Amniotic epithelial cell (primary cell): ENCODE measurements at places on chromosomes 3 and 15.
A peak's percentile ranks its signal among the peaks of the same experiment; 100 is the strongest.

DNA sequence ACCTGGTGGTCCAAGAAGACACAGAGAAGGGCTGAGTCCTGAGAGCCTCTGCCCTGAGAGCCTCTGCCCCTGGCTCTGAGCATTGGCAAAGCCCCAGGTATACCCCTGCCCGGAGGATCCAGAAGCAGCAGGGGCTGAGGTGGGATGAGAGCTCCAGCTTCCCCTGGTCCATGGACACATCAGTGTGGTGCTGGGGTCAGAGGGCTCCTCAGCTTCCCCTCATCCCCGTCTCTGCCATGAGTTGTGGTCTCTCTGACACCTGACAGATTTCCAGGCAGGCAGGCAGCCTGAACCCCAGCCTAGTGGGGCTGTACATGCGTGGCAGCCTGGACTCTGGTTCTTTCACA lies 3.5 kb upstream of the KLF15 start:
- DNase-seq = no peak

DNA sequence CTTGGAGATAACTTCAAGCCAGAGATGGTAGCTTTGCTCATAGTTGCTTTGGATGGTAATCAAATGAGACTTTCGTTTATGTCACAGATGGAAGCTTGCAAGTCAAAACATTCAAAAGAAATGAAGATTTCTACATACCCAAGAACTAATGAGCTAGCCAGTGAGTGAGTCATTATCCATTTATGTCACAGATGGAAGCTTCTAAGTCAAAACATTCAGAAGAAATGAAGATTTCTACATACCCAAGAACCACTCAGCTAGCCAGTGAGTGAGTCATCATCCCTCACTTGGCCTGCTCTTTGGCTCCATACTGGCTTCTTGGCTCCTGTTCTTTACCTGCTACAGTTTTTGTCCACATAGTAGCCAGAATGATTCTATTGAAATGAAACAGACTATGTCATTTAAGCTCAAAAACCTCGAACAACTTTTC lies 559.8 kb upstream of the CBLB start:
- DNase-seq = peak; percentile 99

DNA sequence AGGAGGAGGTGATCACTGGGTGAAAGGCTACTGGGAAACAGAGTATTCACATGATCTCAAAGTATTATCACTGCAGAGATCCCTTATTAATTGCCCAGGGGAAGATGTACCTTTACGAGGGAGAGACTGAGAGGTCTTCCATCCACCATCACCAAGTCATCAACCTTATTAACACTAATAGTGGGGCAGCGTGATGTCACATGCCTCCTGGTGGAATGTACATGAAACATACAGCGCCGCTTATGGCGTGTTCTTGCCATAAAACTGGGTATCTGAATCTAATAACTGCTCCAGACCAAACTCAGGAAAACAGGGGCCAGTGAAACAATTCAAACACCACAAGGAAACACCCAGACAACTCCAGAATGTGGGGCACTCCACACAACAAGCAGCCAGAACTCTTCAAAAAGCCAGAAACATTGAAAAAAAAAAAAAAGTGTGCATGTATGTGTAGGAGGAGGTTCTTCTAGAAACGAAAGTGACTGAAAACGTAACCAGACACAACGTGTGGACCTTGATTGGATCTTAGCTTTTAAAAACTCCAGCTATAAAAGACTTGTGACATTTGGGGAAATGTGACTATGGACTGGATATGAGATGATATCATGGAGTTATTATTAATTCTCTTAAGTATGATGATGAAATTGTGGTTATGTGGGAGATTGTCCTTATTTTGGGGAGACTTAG lies 4.6 kb downstream of the STIMATE start:
- peak; percentile 25 for DNase-seq

DNA sequence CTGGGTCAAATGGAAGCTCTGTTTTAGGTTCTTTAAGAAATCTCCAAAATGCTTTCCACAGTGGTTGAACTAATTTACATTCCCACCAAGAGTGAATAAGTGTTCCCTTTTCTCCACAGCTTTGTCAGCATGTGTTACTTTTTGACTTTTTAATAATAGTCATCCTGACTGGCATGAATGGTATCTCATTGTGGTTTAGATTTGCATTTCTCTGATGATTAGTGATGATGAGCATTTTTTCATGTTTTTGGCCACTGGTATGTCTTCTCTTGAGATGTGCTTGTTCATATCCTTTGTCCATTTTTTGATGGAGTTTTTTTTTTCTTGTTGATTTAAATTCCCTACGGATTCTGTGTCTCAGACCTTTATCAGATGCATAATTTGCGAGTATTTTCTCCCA lies 745.0 kb upstream of the BCHE start:
- DNase-seq = peak; percentile 36

DNA sequence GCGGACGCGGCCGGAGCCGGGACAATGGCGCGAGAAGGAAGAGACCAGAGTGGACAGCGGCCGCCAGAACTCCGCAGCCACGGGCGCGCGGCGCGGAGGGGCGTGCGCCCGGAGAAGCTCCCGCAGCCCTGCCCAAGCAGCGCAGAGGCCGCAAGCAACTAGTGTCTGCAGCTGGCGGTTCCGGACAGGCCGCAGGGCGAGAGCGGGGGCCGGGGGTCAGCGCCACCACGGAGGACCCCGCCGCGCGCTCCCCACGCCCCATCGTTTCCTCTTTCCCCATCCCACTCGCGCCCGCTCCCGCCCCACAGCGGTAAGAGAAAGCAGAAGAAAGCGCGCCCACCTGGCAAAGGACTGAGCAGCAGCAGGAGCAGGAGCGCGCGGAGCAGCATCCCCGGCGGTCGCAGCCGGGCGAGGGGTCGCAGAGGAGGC lies 440 bp downstream of the PRTG start:
- DNase-seq = peak; percentile 17

DNA sequence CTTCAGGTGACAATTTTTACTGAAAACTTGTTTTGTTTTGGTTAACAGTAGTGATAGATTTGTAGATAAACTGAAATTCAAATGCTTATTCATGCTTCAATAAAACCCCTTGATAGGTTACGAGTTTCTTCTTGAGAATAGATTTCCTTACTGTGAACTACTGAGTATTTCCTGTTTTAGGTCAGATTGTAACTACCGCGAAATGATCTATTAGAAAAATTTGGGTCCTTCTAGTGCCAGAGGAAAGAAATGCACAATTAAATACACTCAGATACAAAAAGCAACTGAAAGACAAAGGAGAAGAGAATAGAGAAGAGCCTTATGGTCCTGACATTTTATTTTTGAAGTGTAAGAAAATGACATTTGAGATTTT lies 251.7 kb upstream of the TBL1XR1 start:
- no peak for DNase-seq

DNA sequence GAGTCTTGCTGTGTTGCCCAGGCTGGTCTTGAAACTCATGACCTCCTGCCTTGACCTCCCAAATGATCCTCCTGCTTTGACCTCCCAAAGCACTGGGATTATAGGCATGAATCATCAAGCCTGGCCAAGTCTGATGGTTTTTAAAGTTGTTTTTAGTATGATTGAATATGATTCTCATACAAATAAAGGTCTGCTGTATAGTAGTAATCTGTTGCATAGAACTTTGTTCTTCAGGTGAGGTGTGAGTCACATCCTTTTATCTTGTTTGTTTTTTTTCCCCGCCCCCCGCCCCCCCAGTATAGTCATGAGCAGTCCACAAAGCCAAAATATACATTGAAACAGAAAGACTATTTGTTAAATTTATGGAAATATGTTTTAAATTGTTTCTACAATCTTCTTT lies 39.0 kb downstream of the UBE2E2 start:
- DNase-seq = no peak

GRCh38 chr3:46334741-46335478 lies 19.0 kb upstream of the CCR2 start:
- DNase-seq = peak; percentile 70

- DNase-seq = peak; percentile 70
Observed at GRCh38 chr15:30991255-30992235, at the start of gene MTMR10. MTMR10 (minus strand) TSS chr15:30991628; CDS start chr15:30991506, 122 bp downstream.

DNA sequence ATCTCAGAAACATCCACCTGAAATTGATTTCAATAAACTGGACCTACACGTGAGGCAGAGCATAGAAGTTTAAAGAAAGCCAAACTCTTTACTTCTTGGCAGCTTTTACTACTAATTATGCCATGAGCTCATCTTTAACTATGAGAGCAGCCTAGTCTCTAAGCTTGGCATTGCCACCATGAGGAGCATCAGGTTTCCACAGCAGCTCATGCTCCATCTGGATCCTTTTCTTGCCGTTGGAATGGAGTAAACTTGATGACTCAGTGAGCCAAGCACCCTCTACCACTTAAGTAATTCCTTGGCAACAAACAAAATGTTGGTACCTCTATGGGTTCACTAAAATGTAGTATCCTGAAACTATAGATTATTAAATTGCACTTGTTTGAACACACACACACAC lies 583.2 kb downstream of the EPHA3 start:
- DNase-seq = peak; percentile 30

DNA sequence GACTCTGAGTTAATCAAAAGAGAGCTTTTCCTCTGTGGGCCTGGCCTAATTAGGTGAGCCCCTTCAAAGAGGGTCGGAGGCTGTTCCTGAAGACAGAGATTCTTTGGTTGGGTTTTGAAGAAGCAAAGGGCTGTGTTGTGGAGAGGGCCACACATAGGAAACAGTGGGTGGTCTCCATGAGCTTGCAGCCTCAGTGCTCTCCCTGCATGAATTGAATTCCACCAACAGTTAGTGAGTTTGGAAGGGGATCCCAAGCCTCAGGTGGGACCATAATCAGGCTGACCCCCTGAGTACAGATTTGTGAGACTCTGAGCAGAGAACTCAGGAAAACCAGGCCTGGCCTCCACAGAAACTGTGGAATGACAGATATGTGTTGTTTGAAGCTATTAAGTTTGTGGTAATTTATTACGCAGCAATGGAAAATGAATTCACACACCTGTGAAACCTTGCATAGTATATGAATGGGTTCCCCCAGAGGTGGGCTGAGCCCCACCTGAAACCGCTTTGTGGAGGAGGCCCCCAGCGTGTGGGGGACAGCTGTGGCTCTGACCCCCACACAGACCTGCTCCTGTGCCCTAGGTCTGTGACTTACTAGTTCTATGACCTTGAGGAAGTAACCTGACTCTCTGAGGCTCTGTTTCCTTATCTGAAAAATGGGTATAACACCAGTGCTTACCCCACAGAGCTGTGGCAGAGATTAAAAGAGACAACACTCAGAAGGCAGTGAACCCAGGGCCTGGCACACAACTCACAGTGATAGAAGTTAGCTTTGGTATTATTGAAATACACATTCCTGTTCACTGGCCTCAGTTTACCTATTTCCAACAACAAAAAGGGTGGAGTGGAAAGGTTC lies 431.3 kb downstream of the FOXP1 start:
- no peak for DNase-seq

GRCh38 chr3:173191611-173192010 lies 50.6 kb upstream of the SPATA16 start:
- no peak for DNase-seq

DNA sequence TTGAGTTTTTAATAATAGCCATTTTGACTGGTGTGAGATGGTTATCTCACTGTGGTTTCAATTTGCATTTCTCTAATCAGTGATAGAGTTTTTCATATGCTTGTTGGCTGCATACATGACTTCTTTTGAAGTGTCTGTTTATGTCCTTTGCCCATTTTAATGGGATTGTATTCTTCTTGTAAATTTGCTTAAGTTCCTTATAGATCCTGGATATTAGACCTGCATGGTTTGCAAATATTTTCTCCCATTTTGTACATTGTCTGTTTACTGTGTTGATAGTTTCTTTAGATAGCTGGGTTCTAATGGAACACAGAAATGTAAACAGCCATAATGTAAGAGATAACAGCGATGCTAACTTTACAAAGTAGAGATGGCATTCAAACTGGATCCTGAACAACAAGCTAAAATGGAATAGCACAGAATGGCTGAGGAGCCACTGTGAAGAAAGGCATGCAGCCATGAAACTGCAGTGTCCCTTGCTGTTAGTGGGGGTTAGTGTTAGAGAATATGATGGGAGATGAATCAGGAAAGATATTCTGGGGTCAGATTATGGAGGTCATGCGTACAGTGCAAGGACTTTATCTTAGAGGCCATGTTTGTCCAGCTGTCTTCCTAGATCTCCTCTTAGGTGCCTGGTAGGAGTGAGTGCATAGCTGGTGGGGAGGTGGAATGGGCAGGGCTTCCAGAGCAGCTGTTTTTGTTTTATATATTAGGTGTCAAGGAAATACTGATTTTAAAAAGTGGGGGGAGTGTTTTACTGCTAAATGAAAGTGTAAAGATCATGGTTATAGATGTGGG lies 48.1 kb downstream of the BBS4 start:
- no peak for DNase-seq

DNA sequence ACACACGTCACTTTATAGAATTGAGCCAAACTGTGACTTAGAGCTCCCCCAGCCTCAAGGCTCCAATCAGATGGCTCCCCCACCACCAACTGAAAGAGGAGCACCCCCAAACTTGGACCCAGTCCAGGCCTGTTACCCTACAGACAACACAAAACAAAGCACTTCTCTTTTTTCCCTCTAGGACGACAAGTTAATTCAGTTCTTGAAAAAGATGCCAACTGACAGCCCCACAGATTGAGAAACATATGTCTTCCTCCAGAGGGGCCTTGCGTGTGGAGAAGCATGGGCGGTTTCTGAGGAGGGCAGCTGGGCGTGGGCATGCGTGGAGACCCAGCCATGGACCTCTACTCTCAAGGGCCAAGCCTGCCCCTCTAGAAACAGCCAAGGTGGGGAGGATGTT lies 229.5 kb downstream of the SHQ1 start:
- no peak for DNase-seq

DNA sequence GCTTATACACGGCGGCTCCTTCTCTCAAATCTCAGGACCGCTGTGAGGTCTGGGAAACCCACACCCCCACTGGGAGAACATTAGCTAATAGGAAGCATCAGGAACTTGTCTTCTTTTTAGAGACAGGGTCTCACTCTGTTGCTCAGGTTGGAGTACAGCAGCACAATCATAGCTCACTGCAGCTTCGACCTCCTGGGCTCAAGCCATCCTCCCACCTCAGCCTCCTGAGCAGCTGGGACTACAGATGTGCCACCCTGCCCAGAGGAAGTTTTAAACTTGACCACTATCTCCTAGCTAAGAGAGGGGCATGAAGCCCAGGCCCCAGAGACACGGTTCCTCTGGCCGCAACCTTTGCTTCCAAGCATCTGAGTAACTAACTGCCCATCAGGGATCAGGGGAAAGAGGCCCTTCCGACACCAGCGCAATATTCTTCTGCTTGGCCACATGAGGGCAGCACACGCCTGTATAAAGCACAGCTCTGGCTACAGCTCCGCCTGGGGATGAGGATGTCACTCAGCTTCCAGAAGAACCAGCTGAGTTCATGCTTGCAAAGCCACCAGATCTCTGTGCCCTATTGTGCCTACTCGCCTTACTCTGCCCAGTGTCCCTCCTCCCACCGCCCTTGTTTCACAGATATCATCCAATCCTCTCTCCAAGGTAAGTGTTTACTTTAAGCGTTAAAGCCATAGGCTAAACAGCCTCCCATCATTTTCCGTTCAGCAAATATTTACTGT lies 57.6 kb upstream of the SLC6A11 start:
- peak; percentile 59 for DNase-seq

DNA sequence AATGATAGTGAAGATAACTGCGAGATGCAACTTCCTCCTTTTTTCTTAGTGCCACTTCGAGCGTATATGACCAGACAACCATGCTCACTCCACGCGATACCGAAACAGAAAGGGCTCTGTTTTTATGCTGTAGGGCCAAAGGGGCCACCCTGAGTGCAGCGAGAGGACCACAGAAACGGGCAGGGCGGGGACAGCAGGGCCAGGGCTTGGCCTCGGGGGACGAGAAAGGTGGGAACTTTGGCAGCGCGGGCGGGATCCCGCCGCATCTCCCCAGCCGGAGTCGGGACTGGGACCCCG lies 483 bp downstream of the VPS13C start:
- DNase-seq = peak; percentile 48
